ENCODE measurements at places on chromosomes 5 and 9.

DNA sequence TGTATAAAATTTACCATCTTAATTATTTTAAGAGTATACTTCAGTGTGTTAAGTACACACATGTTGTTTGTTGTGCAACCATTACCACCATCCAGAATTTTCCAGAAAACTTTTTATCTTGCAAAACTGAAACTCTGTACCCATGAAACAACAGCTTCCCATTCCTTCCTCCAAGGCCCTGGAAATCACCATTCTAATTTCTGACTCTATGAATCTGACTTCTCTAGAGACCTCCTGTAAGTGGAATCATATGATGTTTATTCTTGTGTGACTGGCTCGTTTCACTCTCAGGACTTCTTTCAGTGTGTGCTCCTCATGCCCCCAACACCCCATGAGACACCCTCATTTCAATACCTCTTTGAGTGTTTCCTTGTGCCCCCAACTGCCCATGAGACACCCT, 60.4 kb upstream of the COL15A1 start:
- no peak for DNase-seq
- H3K27ac ChIP-seq = no peak overlapping the region
- peaks cover 58% of the 10 kb centered on the region for H3K4me1 ChIP-seq
- H3K4me3 ChIP-seq = no peak overlapping the region

DNA sequence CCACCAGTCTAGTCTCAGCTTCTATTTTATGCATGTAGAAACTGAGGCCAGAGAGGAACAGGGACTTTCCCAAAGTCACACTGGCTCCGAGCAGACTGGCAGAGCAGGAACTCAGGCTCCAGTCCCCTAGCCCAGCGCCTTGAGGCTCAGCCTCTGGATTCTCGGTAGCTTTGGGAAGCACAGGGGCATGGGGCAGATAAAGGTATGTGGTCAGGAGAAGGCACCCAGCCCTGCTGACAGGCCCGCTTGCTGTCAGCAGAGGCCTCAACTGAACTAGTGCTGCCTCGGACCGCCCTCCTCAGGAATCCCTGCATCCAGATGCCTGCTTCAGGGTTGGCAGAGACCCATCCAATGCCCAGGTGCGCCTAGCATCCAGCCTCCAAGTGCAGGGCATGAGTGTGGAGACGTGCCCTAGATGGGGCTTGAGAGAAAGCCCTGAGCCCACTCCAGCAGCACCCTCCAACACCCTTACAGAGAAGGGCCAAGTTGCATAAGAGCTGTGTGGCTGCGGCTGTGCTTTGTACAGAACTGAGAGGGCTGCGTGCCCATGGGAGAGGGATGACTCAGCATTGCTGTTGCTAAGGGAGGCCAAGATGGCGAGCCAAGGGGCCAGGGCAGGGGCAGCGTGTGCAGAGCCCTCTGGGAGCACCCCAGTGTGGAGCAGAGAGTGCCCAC, 168.6 kb downstream of the MACROH2A1 start:
- H3K36me3 ChIP-seq = no peaks in the 10 kb centered on the region
- H3K27ac ChIP-seq = peak overlapping the region; percentile 67
- H3K4me3 ChIP-seq = no peak overlapping the region
- H3K4me1 ChIP-seq = no peaks in the 10 kb centered on the region

DNA sequence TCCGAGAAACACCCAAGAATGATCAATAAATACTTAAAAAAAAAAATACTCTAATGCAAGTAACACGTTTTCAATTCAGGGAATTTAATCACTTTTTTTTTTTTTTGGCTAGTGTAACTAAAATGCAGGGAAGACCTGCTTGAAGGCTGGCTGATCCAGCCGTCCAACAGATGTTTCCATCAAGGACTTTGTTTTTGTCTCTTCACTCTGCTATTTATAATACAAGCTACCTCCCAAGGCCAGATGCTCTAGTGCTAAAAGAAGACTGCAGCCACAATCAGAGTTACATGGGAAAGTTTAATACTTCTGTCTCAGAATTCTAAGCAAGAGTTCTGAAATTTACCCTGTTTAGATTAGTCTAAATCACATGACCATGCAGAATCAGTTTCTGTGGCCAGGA, 14.5 kb downstream of the TBCA start:
- H3K4me1 ChIP-seq = peaks cover 6% of the 10 kb centered on the region
- DNase-seq = no peak
- no peak overlapping the region for H3K27ac ChIP-seq
- no peak overlapping the region for H3K4me3 ChIP-seq

DNA sequence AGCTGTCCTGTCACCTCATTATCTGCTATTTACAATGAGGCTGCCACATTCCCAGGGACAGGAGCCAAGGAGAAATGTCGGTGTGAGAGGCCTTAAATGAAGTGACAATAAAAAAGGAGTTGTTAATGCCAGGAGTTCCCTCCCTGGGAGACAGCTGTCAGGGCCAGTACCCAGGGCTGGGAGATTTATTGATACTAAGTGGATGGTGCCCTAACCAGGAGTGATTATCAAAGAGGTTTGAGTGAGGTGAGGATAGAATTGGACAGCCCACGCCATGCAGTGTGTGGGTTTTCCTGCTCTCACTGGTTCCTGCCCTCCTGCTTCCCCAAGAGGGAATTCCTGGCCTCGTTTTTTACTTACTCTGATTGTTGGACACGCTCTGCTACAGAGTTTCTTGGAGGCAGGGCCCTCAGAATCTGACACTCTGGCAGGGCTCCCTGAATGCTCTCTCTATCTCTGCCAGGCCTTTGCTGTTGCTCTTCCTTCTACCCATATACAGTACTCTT, 150.8 kb downstream of the GRIA1 start:
- no peak for DNase-seq
- H3K27ac ChIP-seq = no peak overlapping the region
- H3K4me3 ChIP-seq = no peak overlapping the region
- no peaks in the 10 kb centered on the region for H3K27me3 ChIP-seq
- no peaks in the 10 kb centered on the region for H3K36me3 ChIP-seq

- H3K4me1 ChIP-seq = peaks cover 47% of the 10 kb centered on the region
- peaks cover 49% of the 10 kb centered on the region for H3K36me3 ChIP-seq
- peak overlapping the region; percentile 67 for H3K27ac ChIP-seq
- H3K27me3 ChIP-seq = no peaks in the 10 kb centered on the region
- H3K4me3 ChIP-seq = peak overlapping the region; percentile 95
- peak; percentile 72 for DNase-seq
Observed at GRCh38 chr9:137459601-137460362, 648 bp upstream of the NSMF start.
